NCI-H1417 treated with DMSO at 0.1 percent for 48 hours (cell line): ENCODE measurements at places on chromosomes 16 and 17.

DNA sequence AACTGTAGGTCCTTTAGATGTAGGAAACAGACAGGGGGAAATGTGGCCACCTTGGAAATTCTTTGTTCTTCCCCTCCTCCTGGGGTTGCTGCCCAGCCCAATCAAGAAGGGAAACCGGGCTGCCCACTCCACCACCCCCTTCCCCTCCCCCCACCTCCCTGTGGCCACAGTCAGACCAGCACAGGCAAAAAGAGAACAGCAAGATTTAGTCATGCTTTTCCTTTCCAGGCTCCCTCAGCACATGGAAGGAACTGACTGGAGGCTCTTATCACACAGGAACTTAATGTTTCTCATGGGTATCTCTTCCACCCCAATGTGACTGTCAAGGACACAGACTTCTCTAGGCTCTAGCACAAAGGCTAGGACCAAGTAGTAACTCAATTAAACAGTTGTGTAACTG, 3.0 kb upstream of the CCL1 start:
- no peak for DNase-seq

GRCh38 chr17:65885541-65886312, 306.2 kb downstream of the CEP112 start:
- no peak for DNase-seq

GRCh38 chr17:37066322-37067255, 117.8 kb downstream of the AATF start:
- no peak for DNase-seq

GRCh38 chr16:14539631-14540030, 90.4 kb downstream of the PARN start:
- DNase-seq: no peak

- DNase-seq: no peak
Measured at GRCh38 chr17:43016216-43016615, 6.0 kb downstream of the VAT1 start.

DNA sequence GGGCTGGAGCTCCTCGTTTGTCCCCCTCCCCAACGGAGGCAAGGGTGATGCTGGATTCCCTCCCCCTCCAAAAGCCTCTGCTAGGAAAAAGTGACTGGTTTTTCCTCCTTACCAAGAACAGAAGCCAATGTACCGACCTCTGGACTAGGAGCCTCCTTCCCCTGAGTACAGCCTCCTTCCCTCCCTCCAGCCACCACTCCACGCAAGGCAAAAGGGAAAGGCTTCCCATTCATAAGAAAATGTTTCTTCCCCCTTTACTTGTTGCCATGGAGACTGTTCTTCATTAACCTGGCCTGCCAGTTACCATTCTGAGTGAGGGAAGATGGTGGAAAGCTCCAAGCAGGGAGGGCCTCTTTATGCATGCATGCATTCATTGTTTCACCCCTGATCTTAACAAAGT, 4.3 kb upstream of the PIMREG start:
- DNase-seq: no peak

GRCh38 chr17:51725185-51725584, 433.3 kb downstream of the CA10 start:
- DNase-seq: no peak

GRCh38 chr16:66846266-66846665, 2.1 kb downstream of the CA7 start:
- no peak for DNase-seq

- DNase-seq: no peak
Measured at GRCh38 chr16:4805231-4805630, 2.8 kb upstream of the ROGDI start.

- DNase-seq: no peak
Measured at GRCh38 chr16:81647527-81647926, 131.6 kb upstream of the PLCG2 start.

DNA sequence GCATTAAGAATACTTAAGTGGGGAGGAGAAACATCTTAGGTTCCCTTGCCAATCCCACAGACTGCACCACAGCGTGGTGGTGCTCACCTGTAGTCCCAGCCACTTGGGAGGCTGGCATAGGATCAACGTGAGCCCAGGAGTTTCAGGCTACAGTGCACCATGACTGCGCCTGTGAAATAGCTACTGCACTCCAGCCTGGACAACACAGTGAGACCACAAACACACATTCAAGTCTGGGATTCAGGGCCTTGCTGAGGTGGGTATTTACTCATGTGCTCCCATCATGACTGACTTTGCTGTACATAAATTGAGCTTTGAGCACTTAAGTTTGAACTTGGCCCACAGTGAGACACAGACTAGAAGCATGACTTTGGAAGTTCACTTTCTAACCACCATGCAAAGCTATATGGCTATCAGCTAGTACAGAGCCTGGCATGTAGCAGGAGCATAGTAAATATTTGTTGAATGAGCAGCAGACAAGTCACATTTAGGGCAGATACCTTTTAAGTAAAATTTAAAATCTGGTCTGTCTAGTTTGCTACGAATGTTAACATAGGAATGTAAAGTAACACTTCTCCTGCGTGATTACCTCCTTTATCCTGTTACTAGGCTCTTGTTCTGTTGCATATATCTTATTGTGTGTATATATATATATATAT, 33.5 kb downstream of the CEP95 start:
- DNase-seq: no peak

GRCh38 chr16:83623892-83624291, 183.9 kb upstream of the HSBP1 start:
- no peak for DNase-seq

GRCh38 chr16:73781297-73781696, 515.3 kb upstream of the PSMD7 start:
- DNase-seq: no peak

- no peak for DNase-seq
Measured at GRCh38 chr17:73990290-73990689, 213.2 kb upstream of the RPL38 start.

- DNase-seq: no peak
Measured at GRCh38 chr17:77877036-77877435, 81.5 kb upstream of the TNRC6C start.

- DNase-seq: no peak
Measured at GRCh38 chr17:39634384-39634871, 2.5 kb upstream of the STARD3 start.

GRCh38 chr16:12020009-12020408, 43.5 kb downstream of the SNX29 start:
- no peak for DNase-seq

DNA sequence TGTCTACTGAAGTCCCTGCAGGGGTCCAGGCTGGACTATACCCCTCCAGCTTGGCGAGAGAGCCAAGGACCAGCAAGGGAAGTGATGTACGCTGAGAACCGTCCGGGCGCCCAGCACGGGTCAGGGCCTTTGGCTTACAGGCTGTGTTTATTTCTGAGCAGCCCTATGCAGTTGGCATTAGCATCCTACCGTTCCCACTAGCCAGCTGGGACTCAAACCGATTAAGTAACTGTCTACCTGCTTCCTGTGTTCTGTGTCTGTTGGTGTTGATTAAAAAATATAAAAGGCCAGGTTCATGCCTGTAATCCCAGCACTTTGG, 73.8 kb downstream of the CMIP start:
- DNase-seq: no peak

DNA sequence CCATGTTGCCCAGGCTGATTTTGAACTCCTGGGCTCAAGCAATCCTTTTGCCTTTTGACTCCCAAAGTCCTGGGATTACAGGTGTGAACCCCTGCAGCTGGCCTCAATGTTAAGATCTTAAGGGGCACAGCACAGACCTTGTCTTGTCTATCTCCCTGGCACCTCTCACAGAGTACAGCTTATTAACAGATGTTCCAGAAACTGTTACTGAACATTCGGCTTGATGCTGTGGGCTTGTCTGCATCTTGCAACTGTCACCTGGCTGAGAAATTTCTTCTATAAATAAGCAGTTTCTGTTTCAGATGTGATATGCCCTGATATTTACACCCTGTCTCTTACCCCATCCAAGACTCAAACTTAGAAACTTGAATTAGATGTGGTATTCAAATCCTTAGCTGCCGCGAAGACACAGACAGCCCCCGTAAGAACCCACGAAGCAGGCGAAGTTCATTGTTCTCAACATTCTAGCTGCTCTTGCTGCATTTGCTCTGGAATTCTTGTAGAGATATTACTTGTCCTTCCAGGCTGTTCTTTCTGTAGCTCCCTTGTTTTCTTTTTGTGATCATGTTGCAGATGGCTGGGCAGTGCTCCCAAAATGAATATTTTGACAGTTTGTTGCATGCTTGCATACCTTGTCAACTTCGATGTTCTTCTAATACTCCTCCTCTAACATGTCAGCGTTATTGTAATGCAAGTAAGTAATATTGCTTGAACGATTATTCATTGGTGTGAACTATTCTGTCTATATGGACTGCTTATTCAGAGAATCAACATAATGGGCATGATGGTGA, at the start of gene TNFRSF17:
Gene TNFRSF17 (plus strand): TSS at position 450 of the 791 bp plus-strand sequence. CDS start 115 bp downstream, at position 565.
- no peak for DNase-seq

GRCh38 chr16:6643080-6643686, 689.5 kb upstream of the RBFOX1 start:
- no peak for DNase-seq

DNA sequence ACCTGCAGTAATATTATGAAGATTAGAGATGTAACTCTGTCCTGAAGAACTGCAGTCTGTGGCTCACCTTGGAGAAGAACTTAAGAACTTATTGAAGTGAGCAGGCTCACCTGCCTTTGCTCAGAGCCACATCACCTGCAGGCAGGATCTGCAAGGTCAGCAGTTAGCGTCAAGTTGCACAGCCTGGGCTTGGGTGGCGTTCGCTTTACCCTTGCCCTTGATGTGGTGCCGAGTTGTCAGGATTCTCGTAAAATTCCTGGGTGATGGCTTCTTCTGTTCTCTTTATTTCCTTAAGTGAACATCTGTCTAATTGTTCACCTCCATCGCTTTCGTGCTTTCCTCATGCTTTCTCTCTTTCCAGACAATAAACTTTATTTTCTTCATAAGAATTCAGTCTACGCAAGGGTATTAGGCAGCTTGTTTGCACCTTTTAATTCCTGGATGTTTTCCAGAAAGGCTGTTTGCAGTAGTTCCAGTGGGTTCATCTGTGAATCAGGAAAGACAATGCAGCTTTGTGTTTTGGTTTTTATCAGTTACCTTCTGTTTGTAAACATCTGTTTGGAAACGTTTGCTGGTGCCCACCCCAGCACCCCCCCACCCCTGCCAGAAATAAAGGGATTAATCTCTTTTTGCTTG, 254.3 kb downstream of the WWOX start:
- no peak for DNase-seq

DNA sequence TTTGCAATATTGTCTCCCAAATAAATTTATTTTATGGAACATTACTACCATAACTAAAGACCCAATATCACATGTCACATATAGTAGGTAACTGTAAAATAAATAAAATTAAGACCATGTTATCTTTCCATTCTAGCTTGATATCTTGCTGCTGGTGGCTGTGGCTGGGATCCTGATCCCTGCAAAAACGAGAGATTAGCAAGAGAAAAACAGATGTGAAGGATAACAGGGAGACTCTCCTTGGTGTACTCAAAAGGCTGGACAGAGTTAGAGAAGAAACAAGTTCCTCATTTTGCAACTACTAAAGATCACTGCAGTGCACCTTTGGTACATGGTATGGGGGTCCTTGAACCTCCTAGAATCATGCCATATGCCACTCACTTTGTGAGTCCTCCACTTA, 49.7 kb downstream of the ARHGAP27 start:
- DNase-seq: no peak

DNA sequence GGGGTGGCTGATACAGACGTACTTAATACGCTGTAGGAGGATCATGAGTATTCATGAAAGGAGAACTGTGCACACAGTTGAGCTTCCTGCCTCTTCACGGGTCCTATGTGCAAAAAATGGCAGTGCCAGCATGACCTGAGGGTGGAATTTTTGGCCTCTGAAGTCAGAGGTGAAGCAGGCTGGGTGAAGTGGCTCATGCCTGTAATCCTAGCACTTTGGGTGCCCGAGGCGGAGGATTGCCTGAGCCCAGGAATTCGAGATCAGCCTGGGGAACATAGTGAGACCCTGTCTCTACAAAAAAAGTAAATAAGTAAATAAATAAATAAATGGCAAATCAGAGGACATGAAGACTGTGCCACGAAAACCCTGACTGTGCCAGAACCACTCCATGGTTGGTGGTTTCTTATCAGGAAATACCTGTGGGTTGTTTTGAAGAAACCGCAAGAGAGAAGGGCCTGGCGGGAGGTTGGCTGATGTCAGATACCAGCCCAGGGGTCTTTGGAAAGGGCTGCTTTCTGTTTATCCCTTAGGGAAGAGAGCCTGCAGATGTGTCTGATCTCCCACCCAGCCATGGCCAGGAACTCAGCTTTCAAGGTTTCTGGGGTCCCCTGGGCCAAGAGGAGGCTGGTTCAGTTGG, 3.4 kb downstream of the ASPSCR1 start:
- no peak for DNase-seq

DNA sequence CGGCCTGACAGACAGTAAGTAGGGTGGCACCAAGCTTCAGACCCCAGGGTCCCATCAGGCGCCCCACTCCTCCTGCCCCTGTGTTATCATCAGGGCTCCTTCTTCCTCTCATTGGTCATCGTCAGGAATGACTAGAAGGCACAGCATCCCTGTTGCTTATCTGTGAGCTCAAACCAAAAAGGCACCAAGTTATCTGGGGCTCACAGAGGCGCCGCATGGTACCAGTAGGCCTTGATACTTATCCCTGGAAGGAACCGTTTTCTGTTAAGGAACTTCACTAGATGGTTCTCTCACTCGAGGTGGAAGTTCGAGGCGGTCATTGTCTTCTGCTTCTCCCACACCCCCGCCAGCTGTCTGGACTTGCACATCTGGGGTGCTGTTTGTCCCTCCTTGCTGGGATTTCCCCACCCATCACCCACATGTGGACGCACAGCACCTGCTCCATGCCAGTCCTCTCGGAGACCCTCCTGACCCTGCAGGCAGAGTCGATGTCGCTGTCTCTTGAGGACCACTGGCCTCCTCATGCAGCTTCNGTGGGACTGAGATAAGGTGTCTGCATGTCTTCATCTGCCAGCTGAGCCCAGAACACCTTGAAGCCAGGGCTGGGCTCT, 52.1 kb downstream of the METRNL start:
- DNase-seq: no peak

DNA sequence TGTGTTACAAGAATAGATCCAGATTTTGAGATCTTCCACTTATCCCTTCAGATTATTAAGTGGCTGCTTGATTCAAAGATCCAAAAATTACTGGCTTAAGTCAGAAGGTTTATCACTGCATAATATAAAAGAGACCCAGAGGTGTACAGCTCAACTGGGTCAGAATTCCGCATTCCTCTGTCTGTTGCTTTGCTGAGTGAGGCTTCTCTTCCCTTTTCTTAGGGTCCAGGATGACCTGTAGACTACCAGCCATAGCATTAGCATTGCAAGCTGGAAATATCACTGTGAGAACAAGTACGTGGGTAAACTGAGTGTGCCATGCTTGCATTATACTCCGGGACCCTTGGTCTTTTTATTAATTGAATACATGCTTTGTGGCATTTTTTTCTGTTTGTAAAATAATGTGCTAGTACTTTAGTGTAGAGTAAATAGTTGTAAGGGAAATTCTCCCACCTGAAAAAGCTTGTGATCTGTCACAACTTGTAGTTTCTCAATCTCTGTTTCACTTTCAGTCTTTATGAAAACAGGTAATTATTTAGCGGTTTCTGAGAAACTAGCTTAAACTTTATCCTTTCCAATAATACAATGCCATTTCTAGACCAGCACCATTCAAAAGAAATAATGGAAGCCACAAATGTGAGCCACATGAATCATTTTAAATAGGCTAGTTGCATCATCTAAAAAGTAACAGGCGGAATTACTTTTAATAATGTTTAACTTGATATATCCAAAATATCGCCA, 61.6 kb downstream of the TNRC6C start:
- DNase-seq: no peak

GRCh38 chr16:582614-583331, 7.1 kb upstream of the RAB40C start:
- no peak for DNase-seq
